Stimulated activated CD4-positive, alpha-beta T cell treated with anti-CD3 and anti-CD28 coated beads, TNF-alpha, amount 100 ng/mL, for 4 hours (primary cell): ENCODE measurements at places on chromosomes 1 and 21.

DNA sequence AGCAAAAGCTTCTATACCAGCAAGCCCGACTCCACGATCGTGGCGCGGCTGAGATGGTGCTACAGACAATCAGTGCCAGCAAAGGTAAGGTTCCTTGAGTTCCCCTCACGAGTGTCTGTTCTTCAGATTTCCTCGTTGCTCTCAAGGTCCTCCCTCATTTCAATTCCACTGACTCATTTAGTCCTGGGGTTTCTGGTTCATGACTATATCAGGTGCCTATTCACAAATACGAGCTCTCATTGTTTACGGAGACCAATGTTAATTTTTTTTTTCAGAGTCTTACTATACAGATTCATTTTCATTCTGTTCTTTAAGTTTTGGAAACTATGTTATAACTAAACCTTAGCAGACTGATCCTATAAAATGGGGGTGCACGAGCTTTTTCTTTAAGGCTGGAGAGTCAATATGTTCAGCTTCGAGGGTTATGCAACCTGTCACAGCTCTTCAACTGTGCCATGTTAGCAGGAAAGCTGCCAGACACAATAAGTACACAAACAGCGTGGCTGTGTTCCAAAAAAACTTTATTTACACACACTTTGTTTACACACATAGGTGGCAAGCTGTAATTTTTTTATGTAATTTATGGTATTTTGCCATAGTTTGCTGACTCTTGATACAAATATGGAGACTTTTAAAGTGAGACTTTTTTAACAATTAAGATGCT is 134.3 kb downstream of the ZP4 start:
- no peak for DNase-seq

GRCh38 chr1:84701376-84701775 is 11.1 kb upstream of the SSX2IP start:
- no peak for DNase-seq

GRCh38 chr21:39083377-39084008 is 99.8 kb downstream of the PSMG1 start:
- no peak for DNase-seq

DNA sequence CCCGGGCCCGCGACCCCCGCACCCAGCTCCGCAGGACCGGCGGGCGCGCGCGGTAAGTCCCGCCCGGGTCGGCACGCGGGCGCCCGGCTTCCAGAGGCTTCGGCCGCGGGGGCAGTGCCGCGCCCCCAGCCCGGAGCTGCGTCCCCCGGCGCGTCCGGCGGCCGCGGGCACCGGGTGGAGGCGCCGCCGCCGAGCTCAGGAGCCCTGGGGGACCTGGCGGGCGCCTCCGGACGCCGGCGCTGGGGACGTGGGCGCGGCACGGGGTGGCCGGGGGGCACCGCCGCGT is 227 bp downstream of the NBL1 start:
- DNase-seq = no peak

DNA sequence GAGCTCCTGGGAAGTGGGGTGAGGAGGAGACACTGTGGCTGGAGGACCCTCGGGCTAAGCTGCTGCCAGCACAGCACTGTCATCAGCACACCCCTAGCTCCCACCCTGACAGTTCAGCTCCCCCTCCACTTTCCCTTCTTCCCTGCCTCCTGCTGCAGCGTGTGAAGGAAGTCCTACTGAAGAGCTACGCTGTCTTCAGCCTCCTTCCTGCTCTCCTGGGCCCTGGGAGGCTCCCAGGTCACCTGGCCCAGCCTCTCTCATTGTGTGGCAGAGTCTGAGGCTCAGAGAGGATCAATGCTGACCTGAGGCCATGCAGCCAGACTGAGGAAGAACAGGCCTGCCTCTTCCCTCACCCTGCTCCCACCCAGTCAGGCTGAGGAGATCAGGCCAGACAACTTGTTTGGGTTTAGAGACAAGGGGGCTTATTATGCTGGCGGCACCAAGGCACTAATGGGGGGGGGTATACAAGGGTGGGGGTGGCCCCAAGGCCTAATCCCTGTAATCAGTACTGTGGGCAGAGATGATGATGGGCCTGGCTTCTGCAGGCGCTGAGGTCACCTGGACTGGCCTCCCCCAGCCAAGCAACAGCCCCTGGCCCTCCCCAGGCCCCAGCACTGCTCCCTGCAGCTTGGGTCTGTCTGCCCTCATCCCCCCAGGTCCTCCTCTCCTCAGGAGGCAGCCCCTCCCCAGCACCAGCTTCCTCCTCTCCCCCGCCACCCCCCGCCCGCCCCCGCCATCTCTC is 9.1 kb downstream of the NES start:
- no peak for DNase-seq

GRCh38 chr1:63813829-63814277 is 40.0 kb downstream of the ROR1 start:
- DNase-seq = no peak

DNA sequence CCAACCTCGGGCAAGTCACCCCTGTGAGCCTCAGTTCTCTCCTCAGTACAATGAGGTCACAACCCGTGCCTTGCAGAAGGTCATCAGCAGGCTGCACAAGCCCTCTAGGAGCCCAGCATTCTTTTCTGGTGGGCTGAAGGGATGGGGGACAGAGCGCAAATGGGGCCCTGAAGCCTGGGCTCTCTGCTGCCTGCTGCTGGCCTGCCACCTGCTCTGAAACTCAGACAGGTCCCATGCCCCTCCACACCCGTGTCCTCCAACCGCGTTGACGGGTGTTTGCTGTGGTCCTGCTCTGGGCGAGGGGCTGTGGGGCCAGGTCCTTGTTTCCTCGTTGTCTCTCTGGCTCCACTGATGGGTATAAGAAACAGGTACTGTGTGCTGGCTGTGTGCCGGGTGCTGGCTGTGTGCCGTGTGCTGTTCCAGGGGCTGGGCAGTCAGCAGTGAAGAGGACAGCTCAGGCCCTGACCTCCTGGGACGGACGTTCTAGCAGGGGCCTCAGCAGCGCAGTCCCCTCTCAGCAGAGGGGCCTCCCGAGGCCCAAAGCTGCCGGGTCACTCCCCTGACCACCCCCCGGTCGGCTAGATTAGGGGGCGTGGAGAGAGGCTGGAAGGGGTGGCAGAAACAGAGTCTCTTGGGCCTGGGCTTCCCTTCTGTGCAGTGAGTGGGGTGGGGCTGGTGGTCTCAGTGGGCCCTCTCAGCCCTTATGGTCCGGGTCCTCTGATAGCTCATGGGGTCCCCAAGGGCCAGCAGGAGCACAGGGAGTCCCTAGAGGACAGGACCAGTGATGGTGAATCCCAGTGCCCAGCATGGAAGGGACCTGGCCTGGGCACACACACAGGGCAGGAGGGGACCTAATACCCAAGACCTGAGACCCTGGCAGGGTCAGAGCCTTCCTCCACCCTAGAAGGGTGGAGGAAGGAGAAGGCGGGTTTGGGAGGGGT is 42.1 kb downstream of the DMRTB1 start:
- DNase-seq = no peak

DNA sequence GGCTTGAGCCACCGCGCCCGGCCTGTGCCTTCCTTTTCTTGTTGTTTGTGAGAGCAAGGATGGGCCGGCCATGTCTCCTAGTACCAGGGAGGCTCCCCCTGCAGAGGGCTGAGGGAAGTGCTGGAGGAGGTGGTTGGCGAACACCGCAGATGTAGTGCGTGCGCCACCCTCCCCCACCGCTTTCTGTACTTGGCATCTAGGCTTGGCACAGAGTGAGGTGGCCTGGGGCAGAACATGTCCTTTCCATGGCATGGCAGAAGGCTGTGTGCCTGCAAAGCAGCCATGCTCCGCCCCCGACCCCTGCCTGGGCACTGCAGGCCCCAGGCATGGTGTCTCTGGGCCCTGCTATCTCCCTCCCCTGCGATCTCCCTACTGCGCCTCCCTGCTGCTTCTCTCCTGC is 30.7 kb downstream of the ALPL start:
- no peak for DNase-seq

- no peak for DNase-seq
Observed at GRCh38 chr1:221025501-221025900, 146.3 kb downstream of the HLX start.

DNA sequence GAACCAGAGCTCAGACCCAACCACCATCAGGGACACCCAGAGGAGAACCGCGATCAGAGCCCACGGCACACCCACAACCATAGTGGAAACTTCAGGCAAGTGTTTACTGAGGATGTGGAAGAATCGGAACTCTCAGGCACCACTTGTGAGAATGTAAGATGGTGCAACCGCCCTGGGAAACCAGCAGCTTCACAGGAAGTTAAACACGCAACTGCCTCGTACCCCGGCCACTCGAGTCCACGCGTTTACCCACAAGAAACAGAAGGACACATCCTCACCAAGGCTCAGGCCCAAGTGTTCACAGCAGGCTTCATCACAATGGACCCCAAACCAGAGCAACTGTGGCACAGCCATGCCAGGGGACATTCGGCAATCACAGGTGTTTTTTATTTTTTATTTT is 51.4 kb upstream of the COL6A2 start:
- no peak for DNase-seq

DNA sequence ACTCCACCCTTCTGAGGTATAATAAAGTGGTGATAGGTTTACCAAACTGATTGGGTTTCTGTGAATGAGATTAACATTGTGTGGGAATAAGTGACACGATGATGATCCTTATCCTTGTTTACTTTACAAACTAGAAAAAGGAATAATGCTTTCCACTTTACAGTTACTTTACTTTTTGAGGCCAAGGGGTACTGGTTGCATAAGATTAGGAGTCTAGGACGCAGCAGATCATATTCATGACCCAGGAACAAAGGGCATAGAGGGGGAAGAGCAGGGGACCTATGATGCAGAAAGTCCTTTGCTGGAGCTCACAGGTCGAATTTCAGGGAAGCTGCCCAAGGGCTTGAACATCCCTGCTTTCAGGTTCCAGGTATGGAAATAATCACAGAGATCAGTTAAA is 20.4 kb downstream of the FGGY start:
- DNase-seq = no peak

DNA sequence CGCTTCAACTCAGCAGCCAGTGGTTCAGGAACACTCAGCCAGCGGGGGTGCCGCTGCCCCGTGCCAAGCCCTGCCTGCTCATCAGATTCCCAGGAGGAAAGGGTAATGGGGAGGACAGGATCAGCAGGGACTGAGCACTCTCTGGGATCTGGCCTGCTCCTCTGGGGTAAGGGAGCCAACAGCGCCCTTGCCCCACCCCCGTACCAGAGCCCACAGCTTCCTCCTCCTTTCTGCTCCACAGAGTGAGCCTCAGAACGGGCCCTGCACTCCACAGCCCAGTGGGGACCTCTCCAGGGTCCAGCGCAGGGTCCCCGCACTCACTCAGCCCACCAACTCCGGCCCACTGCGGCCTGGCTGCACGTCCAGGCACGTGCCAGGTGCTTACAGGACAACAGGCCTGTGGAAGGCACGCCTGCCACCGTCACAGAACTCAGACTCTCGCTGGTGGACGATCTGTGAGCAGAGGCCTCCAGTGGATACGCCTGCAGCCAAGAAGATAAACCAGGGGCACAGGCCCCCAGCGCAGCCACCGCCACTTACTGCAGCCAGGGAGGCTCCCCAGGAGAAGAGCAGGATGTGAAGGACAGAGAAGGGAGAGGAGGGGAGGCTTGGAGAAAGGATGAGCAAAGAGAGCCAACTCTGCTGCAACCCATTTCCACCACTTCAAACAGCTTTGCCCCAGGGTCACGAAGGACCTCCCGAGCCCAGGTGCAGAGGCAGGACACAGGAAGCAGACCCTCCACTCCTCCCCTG is 2.1 kb downstream of the MEGF6 start:
- DNase-seq = no peak

DNA sequence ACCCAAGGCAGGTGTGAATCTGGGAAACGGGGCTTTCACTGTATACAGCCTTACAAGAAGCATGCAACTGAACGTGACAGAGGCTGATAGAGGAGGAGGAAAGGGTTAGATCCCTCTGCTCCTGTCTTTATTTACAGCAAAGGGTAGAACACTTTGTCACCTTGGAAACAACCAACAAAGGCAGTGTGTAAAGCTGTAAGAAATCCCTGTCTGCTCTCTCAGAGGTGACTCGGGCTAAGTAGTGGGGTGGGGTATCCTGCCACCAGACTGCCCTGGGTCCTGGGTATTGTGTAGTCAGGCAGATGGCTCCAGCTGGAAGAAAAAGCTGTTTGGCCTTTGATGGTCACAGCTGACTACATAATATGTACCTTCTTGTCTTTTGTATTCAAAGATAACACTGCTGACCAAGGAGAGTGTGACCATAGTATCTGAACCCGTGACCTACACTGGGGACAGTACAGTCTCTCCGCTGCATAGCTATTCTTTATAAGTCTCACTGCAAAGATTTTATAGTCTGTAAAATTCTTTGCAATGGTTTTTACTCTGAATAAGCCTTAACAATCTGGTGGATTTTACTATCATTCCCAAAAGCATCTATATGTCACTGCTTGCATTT is 22.1 kb upstream of the POU2F1 start:
- no peak for DNase-seq

DNA sequence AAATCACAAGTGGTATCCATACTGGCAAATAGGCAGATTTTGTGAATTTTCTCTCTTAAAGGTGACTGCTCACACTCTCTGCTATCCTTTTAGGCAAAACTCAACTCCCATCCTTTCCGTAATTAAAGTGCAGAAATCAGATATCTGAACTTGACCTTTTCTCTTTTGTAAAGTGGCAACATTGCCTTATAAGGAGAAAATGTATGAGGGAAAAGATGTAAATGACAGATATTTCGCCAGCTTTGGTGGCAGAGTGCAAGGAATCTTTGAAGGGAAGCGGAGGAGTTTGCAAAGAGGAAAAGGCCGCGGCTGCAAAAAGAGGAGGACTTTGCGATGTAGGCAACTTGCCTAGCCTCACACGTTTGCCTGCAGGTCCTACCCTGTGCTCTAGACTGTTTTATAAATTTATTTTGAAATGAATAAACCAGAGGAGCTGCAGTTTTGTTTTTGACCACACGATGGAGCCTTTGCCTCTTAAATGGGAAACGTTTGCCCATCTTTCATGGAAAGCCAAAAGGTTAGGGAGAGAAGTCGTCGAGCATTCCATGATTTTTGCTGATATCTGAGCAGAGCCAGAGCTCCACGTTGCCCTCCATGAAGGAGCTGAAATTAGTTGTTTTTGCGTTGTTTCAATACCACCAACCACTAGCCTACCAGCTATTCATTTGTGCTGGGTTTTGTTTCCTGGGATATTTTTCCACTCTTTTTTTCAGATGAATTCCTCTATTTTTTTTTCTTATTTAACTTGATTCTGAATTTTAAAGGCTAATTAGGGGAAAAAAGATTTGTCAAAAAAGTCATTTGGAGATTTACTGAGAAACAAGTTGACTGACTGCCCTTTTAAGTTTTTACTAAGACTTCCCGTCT is 242.3 kb downstream of the LMX1A start:
- no peak for DNase-seq

- no peak for DNase-seq
Observed at GRCh38 chr1:7922301-7922700, 18.3 kb downstream of the TNFRSF9 start.

- DNase-seq = no peak
Observed at GRCh38 chr1:233277637-233278606, 17.6 kb downstream of the PCNX2 start.

- no peak for DNase-seq
Observed at GRCh38 chr1:38848071-38848470, 11.5 kb downstream of the RRAGC start.
